ENCODE measurements at places on chromosomes 2 and 18.

- DNase-seq: no peak
These were observed 88.0 kb downstream of the SOCS6 start for GRCh38 chr18:70376914-70377258.

DNA sequence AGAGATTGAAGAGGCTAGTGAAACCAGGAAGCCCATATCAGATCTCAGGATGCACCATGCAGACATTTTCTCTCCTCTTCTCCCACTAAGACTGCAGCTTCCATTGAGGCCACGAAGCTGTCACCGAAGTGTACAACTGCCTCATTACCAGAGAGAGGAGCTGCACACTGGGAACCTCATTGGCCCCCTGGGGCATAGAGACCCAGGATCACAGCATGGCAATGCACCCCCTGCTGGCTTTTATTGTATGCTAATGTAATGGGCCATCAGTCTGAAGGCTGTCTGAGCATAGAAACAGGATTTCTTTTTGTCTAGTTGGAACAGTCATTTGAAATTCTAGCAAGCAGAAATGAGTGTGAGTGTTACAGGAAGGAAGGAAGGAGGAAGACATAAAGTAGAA lies 861.6 kb upstream of the CELF4 start:
- no peak for DNase-seq

- DNase-seq: no peak
These were observed 187.7 kb downstream of the MYO3B start for GRCh38 chr2:170365686-170366085.

GRCh38 chr2:3611589-3611988 lies 16.7 kb downstream of the COLEC11 start:
- no peak for DNase-seq

DNA sequence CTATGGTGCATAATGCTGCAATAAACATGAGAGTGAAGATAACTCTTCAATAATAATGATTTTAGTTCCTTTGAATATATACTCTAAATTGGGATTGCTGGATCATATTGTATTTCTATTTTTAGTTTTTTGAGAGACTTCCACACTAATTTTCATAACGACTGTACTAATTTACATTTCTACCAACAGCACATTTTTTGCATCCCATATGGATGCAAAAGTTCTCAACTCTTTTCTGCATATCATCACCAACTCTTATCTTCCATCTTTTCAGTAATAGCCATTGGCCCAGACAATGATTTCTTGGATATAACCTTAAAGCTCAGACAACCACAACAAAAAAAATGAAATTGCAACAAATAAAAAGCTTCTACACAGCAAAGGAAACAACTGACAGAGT lies 1082.4 kb downstream of the CNTNAP5 start:
- DNase-seq: no peak

DNA sequence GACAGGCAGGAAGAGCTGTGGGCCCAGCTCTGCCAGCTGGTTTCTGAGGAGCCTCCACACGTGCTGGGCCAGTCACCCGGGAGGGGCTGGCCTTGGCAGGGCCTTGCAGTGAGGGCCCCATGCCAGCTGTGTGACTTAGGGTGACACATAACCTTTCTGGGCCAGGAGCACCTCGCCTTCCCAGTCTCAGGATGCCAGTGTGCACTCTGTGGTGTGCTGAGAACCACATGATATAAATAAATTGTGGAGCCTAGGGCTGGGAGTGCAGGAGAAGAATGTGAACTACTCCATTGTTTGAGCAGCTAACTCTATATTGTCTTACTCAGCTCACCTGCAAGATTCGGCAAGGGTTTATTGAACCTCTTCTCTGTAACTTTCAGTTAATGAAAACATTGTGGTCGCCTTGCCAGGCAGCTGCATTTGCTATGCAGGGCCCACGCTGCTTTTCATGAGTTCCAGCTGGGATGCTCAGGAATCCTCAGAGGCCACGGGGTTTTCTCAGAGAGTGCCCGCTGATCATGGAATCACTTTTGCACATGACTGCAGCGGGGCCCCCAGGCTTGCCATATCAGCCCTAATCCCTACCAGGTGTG lies 222.3 kb downstream of the SH3RF3 start:
- no peak for DNase-seq

DNA sequence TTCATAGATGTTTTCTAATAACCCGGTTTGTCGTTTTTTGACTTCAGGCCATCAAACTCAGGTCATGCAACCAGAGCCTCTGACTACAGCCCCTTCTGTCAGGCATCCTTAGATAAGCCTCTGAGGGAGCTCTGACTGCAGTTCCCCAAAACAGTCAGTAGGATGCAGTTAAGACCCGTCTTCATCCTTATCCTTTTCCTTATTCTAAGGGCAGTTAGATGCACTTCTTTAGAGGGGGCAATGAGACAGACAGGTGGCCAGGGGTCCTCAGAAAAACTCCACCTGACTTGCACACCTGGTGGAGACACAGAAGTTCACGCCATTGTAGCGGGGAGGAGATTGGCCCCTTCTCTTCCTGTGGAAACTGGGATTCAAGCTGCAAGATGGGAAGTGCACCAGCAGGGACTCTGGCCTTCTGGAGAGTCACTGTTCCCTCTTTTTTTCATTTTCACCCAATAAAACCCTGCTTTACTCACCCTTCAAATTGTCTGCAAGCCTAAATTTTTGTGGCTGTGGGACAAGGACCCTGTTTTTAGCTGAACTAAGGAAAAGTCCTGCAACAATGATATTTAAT lies 104.8 kb upstream of the TFPI start:
- DNase-seq: no peak

- no peak for DNase-seq
These were observed 165.2 kb downstream of the PTH2R start for GRCh38 chr2:208571764-208572131.

- DNase-seq: no peak
These were observed 225.8 kb downstream of the TTC32 start for GRCh38 chr2:19675856-19676460.

- DNase-seq: peak; percentile 22
These were observed 66.0 kb downstream of the TCF4 start for GRCh38 chr18:55522011-55522410.

DNA sequence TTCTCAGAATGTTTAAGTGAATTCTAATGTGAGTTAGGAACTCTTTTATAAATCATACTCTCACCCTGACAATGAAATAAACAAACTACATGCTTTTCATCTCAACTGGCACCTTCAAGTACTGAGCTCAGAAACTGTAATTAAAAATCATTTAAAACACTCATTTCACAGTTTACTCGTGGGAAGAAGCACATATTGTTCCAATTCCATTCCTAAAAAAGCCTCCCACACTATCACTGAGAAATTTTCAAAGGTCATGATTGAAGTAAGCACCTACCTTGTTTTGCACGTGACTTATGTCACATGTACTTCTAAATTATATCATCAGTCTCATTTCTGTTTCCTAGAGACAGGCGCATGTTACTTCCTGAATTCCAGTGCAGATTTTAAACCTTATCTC lies 678.1 kb upstream of the SLC8A1 start:
- no peak for DNase-seq

GRCh38 chr2:218168635-218169462 lies 2.1 kb upstream of the CXCR1 start:
- DNase-seq: peak; percentile 72

- DNase-seq: no peak
These were observed 20.8 kb upstream of the PUM2 start for GRCh38 chr2:20371323-20372025.

- DNase-seq: no peak
These were observed 65.4 kb upstream of the HNRNPA3 start for GRCh38 chr2:177147093-177147694.

DNA sequence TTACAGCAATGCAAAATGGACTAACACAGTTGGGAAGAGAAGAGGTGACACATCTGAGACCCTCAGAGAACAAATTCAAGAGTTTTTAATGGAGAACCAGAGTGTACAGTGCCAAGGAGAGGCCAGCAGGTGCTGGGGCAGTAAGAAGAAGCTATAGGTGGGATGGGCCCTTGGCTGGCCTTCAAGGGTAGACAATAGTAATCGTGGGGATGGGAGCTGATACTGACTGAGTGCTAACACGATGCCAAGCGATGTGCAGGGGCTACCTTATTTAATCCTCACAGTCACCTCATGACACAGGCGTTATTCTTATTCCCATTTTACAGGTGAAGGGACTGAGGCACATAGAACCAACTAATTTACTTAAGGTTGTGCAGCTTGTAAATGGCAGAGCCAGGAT lies 131.9 kb upstream of the ID2 start:
- DNase-seq: no peak

GRCh38 chr2:240149943-240150784 lies 9.7 kb upstream of the OTOS start:
- DNase-seq: peak; percentile 70

- no peak for DNase-seq
These were observed 311.0 kb downstream of the CBLN2 start for GRCh38 chr18:72233106-72233505.

- no peak for DNase-seq
These were observed 25.2 kb downstream of the EPB41L5 start for GRCh38 chr2:120037995-120038541.

GRCh38 chr2:101574622-101575021 lies 99.7 kb upstream of the RFX8 start:
- DNase-seq: no peak

DNA sequence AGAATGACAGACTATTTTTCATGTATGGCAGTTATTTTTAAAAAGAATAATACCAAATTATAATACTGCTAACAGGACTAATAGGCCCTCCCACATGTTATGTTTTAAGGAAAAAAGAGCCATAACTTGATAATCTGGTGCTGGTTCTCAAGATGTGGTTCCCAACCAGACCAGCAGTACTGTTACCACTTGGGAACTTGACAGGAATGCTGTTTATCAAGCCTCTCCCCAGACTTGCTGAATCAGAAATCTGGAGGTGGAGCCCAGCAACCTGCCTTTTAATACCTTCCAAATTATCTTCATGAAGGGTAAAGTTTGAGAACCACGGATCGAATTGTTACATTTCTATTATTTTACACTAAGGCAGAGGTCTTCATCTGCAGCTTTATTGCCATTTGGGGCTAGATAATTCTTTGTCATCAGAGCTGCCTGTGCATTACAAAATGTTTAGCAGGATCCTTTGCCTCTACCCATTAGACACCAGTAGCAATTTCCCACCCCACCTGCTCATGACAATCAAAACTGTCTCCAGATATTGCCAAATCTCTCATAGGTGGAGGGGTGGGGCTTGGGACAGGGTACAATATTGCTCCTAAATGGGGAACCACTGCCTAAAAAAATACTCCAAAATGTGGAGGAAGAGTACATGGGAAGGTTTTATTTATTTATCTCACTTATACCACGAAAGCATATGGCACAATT lies 629.6 kb downstream of the ARHGAP15 start:
- peak; percentile 73 for DNase-seq
